Activated CD8-positive, alpha-beta memory T cell treated with anti-CD3 and anti-CD28 coated beads for 1 hour (primary cell): ENCODE measurements at places on chromosomes 1 and 21.

- DNase-seq = no peak
Measured at GRCh38 chr21:41250519-41250918, 66.1 kb upstream of the FAM3B start.

DNA sequence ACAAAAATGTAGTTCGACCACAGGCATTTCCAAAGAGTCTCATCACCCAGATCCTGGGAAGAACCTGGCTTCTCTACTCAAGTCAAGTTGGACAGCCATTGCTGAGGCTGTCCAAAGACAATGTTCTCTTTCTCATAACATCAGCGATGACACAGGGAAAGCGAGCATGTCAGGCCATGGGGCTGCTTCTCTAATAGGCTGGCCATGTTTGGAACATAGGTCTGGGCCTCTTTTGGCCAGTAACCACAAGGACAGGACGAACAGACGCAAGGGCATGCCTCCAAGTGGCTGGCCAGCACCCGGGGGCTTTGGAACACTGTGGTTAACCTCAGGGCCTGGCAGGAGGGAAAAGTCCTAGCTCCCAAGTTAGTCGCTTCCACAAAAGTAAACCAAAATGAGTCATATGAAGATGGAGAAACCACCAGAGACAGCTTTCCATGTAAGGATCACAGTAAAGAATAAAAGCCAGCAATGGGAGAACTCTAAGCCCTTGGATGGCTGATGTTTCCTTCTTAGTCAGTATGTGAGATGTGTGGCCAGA lies 80.6 kb upstream of the SLC44A3 start:
- DNase-seq = no peak

GRCh38 chr1:18602533-18603211 lies 28.0 kb upstream of the PAX7 start:
- DNase-seq = no peak

GRCh38 chr1:221274373-221274772 lies 395.1 kb downstream of the HLX start:
- DNase-seq = no peak

DNA sequence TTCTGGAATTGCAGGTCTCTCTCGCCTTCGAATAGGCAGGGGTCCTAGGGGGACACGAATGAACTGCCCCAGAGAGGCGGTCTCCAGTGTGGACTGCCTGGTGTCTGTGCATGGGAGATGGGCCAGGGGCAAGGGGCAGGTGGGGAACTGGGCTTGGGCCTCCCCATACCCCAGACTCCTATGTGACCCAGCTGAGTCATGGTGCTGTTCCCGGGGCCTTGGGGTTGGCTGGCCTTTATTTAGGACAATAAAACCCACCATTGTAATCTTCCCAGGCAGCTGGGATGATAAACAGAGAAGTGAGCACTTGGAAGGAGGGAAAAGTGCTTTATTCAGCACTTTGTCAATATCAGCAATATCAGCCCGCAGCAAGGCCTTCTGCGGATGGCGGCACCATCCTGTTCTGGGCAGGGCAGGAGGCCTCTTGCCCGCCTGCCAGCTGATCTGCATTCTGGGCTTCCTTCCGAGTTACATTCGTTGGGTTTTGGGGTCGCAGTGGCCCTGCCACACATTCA lies 209.0 kb upstream of the TMEM51 start:
- DNase-seq = no peak

GRCh38 chr1:228410015-228410414 lies 3.4 kb upstream of the TRIM11 start:
- no peak for DNase-seq

DNA sequence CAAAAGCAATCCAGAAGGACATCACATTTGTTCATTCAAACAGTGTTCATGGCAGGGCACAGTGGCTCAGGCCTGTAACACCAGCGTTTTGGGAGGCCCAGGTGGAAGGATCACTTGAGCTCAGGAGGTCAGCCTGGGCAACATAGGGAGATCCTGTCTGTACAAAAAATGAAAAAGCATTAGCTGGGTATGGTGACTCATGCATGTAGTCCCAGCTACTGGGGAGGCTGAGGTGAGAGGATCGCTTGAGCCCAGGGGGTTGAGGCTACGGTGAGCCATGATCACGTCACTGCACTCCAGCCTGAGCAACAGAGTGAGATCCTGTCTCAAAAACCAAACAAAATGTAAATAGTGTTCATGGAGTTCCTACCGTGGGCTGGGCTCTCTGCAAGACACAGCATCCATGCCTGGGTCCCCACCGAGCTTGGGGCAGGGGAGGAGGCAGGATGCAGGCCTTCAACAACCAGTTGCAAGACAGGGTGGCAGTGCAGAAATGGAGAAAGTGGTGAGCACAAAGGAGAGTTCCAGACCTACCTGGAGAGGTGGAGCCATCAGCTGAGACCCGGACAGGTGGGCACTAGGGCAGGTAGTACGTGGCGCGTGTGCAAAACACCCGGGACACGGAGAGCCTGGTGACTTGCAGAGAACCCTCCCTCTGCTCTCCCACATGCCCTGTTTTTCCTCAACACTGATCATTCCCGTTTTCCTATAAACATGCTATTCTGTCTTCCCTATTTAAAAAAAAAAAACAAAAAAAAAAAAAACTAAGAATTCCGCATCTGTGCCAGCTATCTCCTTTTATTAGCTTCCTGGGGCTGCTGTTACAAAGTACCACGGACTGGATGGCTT lies 138.9 kb downstream of the TOMM20 start:
- DNase-seq = no peak

- no peak for DNase-seq
Measured at GRCh38 chr1:55718758-55719671, 503.9 kb upstream of the USP24 start.

- no peak for DNase-seq
Measured at GRCh38 chr1:150545486-150546032, 3.6 kb upstream of the ADAMTSL4 start.

DNA sequence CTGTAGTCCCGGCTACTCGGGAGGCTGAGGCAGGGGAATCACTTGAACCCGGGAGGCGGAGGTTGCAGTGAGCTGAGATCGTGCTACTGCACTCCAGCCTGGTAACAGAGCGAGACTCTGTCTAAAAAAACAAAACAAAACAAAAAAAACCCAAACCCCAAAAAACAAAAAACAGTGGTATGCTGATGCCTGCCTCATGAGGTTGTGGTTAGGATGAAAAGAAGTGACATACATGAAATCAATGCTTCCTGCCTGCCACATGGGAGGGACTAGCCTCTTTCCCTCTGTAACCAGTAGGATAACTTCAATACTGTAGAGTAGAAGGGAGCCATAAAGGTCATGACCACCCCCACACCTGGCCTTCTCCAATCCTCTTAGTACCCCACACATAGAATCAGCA lies 55.2 kb downstream of the TENT5C start:
- no peak for DNase-seq

GRCh38 chr1:21184276-21184675 lies 7.6 kb upstream of the EIF4G3 start:
- no peak for DNase-seq
